ENCODE measurements at places on chromosomes 5 and 9.

DNA sequence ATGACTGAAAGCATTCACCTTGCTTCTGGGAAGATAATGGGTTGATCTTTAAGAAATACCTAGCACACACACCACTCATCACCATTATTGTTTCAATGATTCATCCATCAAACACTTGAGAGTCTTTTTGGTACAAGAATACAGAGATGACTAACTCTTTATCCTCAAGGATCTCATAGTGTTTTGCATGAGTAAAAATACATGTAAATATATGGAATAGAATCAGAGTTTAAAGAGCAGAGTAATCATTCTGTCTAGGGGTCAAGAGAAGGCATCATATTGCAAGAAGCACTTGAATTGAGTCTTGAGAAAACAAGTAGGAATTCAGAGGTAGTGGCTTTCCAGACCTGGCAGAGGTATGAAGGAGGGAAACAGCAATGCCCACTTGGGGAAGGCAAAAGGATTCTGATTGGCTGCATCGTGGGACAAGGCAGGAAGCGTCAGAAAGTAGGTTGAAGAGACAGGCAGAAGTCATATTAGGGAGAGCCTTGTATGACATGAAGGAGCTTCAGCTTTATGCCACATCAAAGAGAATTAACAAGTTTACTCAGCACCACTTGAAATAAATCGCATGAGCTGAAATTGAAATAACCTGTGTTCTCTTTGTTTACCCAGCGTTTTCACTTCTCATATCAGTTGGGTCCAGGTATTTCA is 542.5 kb downstream of the TLE1 start:
- no peak for DNase-seq

- DNase-seq, result no peak
Measured at GRCh38 chr9:93218161-93218560, 34.2 kb downstream of the WNK2 start.

- no peak for DNase-seq
Measured at GRCh38 chr5:1131191-1131621, 19.3 kb upstream of the SLC12A7 start.

DNA sequence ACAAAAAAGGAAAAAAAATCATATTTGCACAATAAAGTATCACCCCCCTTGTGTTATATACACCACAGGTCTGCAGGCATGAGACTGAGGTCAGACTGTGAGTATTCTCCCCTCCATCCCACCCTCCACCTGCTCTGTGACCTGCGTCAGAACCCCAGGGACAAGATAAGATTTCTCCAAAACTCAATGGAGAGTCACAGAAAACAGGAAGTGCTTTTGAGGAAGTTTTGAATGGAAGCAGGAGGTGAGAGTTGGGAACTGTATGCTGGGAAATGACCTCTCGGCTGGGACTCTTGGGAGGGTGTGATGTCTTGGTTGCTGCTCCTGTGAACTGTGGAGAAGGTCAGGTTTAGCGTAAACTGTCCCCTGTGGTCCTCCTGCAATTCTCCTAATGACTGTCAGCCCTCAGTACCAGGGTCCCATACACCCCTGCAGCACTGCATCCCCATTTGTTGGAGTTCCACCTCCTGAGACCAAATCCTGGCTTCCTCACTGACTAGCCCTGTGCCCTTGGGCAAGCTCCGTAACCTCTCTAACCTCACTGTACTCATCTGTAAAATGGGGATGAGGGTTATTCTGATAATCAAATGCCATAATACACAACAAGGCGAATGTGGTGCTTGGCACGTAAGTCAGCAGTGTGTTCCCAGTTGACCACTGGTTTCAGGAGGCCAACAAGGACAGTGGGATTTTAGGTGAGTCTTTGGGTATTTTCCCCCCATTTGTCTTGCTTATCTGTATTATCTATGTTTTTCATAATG is 6.9 kb upstream of the CTSL start:
- no peak for DNase-seq

DNA sequence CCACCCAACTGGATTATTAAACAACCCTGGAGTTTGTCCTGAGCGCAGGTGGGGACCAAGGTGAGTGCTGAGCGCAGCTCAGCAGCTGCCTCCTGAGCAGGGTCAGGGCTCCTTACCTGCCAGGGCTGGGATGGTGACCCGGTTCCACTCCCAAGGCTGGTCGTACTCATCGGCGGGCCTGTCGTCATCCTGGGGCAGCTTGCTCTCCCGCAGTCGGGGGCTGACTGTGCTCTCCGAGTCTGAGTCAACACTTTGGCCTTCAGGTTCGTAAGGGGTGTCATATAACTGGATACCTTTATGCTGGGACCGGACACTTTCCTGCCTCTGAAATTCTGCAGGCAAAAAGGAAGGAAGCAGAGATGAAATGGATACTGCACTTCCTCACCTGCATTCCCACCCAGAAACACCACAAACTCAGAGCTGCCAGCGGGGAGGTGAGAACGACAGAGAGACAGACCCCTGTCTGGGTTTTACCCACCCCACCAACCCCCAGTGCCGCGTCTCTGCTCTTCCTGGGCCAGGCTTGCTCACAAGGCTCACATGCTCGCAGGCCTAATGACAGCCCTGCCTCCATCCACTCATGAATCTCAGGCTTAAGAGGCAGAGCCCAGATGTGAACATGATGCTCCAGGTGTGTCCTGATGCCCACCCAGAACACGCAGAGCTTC is 70.7 kb upstream of the SLC25A51 start:
- no peak for DNase-seq

GRCh38 chr9:126797903-126798302 is 6.9 kb upstream of the ZBTB43 start:
- no peak for DNase-seq

GRCh38 chr5:73154208-73155006 is 18.6 kb upstream of the TMEM174 start:
- DNase-seq, result no peak
